CD4-positive, alpha-beta T cell treated with Interleukin-17A for 4 hours (primary cell): ENCODE measurements at places on chromosomes 6 and 20.

DNA sequence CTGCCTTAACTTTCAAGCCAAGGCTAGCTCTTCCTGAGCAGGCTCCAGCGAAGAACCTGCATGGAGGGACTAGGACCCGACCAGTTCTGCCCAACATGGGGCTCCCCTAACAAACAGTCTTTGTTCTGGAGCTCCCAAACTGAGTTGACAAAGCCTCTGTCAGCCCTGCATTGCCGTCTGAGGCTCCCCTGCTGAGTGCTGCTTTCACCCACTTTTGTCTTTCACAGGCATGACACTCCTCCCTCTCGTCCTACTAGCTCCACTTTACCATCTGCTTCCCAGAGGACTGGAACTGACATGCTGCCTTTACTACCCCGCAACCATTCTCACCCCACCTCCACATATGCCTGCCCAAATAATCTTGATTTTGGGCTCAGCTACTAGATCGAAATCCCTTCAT is 45.1 kb upstream of the B4GALT5 start:
- DNase-seq: no peak

DNA sequence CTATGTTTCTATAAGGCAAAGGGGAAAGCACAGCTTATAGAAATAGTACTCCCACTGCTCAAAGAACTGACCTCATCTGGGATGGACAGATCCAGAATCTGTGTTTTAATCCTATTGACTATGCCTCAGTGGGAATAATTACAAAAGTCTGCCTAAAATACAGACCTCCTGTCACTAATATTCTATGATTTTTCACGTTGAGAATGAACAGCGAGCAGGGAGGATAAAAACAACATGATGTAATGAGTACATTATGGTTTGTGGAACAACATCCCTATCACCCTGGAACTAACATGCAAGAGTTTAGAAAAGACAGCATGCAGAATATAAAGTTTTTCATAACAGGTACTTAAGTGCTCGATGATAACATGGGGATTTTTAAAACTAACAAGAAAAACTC is 53.9 kb downstream of the EPHA7 start:
- no peak for DNase-seq

GRCh38 chr6:110246900-110247546 is 66.8 kb downstream of the CDC40 start:
- DNase-seq: no peak

DNA sequence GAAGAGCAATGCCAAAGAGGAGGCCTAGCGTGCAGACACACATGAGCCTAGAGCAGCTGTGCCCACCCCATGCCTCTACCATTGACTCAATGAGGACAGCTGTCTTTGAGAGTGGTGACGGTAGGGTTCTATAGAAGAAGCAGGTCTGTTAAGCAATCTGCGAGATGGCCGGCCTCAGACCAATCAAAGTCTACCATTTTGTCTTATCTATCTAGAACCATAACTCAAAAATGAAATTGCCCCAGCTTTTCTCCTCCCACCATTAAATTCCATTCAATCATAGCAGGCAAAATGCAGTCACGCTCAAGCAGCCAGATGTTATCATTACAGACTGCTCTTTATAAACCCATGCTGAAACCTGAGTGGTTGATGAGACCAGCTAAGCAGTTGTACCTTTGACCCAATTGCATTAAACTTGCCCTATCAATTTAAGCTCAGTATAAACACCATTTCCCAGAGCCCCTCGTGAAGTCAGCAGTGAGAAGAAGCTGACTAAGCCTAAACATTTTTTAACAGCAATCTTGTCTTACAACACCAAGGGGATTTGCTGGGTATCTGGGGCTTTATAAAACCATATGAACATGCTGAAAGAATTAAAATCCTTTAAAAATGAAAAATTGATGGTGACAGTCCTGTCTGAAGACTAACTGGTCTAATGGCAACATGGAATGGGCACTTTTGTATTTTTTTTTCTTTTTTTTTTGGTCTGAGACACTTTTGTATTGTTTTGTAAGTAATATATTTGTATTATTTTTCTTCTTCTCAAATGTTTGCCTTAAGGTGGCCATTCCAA is 57.5 kb downstream of the FOXC1 start:
- no peak for DNase-seq

DNA sequence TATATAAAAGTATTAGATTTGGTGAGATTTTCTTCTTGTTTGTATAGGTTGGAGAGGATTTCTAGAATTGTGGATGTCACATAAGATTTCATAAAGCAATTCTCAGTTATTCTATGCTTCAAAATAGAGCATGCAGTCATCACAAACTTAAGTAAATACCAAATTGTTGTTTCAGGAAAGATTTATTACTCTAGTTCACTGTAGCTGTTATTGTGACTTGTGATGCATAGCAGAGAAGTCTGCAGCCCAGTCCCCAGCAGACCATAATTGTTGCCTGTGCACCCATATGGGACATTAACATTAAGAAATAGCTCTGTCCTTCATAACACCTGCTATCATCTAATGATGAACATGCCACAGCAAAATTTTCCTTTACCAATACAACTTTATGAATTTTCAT is 228.0 kb upstream of the FAM83B start:
- DNase-seq: no peak

DNA sequence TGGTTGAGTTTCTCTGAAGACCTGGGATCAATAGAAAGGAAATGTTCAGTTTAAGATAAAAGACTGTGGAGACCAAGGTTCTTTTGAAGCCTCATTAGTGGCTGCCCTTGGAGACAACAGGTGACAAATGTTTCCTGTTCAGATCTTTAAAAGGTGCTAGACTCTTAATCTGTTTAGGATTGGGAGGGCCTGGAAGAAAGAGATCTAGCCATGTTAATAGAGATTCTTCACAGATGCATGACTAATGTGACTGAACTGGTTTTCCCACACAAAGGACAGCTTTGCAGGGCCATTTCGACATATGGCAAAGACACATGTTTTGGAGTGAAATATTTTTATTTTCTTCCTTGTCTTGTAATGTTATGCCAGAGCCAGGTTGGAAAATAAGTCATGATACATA is 82.2 kb downstream of the WDR27 start:
- DNase-seq: no peak

GRCh38 chr6:168121303-168121665 is 42.3 kb upstream of the FRMD1 start:
- no peak for DNase-seq

GRCh38 chr6:148463671-148464070 is 121.0 kb downstream of the SASH1 start:
- DNase-seq: no peak

DNA sequence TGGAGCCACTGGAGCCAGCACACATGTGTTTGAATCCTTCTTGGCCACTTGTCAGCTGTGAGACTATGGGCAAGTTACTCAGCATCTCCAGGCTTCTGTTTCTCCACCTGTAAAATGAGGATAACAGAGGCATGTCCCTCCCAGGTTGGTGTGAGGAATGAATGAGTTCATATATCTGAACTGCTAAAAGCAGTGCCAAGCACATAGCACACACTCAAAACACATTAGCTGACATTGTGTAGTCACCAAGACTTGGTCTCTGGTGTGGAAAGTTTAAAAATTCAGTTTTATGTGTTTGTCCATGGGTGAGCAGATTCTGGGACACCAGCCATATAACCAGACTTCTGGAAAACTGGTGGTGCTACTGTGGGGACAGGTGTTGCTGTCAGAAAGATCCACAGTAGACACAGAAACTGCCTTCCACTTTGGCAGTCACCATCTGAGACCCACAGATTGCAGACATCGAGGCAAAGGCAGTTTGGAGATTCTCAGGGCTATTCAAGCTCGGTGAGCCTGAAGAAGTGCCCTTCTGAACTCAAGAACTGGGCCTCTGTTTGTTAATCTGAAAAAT is 115.8 kb downstream of the MRPL14 start:
- no peak for DNase-seq

DNA sequence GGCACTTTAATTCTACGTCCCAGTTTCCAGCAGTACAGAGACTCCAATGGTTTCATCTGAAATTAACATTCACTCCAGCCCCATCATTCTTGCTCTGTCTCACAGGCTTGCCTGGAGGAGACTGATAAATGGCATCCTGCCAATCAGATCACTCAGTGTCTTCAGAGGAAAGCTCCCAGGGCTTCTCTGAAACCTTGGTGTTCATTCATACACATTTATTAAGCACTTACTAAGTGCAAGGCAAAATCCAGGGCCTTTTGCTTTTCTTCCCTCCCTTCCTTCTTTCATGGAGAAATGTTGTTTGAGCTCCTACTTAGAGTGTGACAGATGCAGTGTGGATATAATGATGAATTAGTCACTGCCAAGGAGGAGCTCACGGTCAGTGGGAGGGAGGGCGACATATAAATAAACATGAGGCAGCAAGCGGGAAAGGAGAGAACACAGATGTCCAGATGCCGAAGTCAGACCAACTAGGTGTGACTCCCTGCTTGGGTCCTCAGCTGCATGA is 106.7 kb upstream of the DTNBP1 start:
- DNase-seq: no peak

GRCh38 chr20:10777710-10778109 is 103.9 kb upstream of the JAG1 start:
- no peak for DNase-seq

GRCh38 chr6:55868771-55869479 is 6.5 kb downstream of the BMP5 start:
- DNase-seq: no peak

DNA sequence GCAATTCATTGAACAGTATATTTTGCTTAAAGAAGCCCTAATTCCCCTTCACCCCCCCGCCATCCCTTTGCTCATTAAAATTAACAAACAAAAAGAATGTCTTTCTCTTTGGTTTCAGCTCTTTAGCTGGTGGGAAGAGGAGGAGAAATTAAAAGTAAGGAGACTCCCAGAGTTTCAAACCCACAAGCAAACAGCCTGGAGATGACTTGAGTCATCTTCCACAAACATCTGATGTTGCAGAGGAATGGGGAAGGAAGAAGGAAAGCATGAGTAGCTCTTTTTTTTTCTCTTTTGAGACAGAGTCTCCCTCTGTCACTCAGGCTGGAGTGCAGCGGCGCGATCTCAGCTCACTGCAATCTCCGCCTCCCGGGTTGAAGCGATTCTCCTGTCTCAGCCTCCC is 189.6 kb downstream of the ADAT2 start:
- DNase-seq: no peak

DNA sequence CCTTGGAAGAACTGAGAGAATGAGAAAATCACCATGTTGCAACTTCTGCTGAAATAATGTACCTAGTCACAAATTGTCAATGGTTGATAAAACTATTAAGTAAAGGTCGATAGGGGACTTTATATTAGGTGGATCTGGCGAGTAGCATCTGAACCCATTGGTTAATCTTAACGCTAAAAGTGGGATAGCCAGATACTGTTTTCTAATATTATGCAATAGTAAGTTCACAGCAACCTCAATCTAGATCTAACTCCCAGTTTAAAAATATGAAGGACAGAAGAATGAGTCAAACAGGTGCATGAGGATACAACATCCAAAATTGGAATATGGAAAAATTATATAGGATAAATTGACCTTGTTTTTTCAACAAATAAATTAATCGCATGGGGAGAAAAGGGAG is 18.8 kb downstream of the PSMF1 start:
- DNase-seq: no peak

DNA sequence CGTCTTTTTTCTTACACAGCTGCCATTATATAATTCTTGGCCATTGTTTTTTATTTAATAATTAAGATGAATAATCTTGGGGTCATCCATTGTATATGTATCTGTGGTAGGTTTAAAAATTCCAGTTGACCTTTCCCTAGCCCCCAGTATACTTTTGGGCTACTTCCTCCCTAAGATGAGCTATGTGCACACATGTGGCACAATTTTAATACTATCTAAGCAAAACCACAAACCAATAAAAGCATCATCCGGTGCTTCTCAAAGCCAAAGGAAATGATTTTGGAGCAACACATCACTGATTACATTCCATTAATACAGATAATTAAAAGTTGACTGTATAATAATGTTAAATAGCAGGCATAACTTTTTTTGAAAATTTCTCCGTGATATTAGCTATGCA is 161.2 kb downstream of the ATXN1 start:
- no peak for DNase-seq

- no peak for DNase-seq
Measured at GRCh38 chr6:382883-383810, 8.4 kb upstream of the IRF4 start.

- DNase-seq: no peak
Measured at GRCh38 chr20:63518351-63518861, 2.2 kb upstream of the PPDPF start.

DNA sequence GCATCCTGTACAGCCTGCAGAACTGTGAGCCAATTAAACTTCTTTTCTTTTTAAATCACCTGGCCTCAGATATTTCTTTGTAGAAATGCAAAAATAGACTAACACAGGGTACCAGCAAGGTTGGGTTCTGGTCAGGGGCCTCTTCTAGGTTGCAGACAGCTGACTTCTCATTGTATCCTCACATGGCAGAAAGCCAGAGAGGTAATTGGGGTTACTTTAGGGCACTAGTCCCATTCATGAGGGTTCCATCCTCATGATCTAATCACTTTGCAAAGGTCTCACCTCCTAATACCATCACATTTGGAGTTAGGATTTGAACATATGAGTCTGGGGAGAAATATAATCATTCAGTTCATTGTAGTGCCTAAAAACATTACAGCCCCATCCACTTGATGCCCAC is 101.5 kb downstream of the LCA5 start:
- no peak for DNase-seq

DNA sequence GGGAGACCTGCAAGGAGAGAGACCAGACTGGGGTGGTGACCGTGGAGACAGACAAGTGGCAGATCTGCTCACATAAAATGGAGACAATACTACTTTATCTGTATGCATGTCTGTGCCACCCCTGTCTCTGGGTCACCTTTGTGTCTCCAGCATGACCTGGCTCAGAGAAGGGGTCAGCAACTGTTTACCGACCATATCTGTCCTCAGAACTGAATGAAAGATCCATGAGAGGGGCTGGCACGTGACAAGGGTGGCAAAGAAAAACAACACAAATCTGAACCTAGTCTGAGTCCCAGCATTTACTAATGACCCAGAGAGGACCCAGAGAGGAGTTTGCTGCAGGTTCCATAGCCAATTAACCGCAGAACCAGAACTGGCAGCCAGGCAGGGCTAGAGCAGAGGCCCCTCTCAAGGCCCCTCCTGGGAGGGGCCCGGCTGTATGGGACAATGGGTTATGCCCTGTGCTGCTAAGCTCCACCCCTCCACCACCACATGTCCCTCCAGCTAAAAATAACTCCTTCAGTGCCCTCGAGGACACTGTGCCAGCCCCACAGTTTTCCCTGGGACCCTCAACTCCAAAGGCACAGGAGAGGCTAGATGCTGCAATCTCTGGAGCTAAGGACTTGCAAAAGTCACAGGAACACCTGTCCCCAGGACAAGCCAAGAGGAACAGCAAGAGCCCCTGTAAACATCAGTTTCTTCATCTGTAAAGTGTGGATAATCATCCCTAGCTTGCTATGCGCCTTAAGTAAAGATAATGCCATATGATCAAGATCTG is 2.2 kb downstream of the AHCY start:
- DNase-seq: no peak

DNA sequence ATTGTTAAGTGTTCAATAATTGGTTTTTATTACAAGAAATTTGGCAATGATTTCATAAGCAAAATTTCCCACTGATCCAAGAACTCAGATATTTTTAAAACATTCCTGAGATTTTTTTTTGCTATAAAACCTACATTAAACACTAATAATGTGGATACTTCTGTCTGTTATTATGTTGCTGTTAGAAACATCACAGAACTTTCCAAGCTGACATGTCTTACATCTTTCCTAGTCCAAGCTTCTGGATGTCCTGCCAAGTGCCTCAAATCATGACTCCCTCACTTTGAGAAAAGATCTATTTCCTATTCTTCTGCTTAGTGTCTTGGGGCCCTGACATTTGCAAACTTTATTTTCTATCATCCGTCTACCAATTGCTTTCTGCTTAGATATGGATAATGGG is 110.8 kb downstream of the RFPL4B start:
- no peak for DNase-seq
